Motor neuron (in vitro differentiated cells): ENCODE measurements at places on chromosomes 2 and 18. TPM values are rescaled to one million over a fixed set of nuclear protein-coding genes. Genes with fewer than 3 reads are reported as not detected.

MYL12A gene
- total RNA-seq, result 37.0 and 42.5 TPM in 2 replicates

GPBAR1 gene
- total RNA-seq, result 0.73 and 0.83 TPM in 2 replicates

FSHR gene
- 0.19 and 0.53 TPM in 2 replicates for total RNA-seq

CTAGE1 gene
- total RNA-seq, result 0.20 TPM in 1 of 2 replicates, not detected in the other

ADCYAP1 gene
- total RNA-seq, result 0.09 and 0.16 TPM in 2 replicates

IL36G gene
- 0.54 and 0.92 TPM in 2 replicates for total RNA-seq
